Naive thymus-derived CD8-positive, alpha-beta T cell (primary cell): ENCODE measurements at places on chromosomes 1 and 21. TPM values are rescaled to one million over a fixed set of nuclear protein-coding genes. Genes with fewer than 3 reads are reported as not detected.

GRCh38 chr1:33143176-33143575 lies 38.7 kb downstream of the TRIM62 start:
- no peak overlapping the region for H3K27ac ChIP-seq
- no peaks in the 10 kb centered on the region for H3K27me3 ChIP-seq
- H3K4me1 ChIP-seq: peaks cover 11% of the 10 kb centered on the region
- DNase-seq: no peak

DNA sequence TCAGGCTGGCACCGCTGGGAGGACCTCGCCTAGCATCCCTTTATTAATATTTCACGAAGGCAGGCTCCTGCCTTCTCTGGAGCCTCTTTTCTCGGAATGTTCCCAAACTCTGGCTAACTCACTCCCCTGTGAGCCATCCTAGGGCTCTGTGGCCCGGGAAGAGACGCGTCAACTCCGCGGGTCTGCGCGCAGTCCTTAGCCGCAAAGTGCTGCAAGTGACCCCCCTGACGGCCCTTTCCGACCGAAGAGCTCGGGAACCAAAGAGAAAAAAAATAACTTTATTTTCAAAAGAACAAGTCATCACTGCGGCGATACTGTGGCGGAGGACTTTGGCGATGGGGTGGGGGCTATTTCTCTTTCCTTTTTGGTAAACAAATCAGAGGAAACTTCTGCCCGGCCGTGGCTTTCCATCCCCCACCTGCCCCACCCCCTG lies 14.6 kb downstream of the NR5A2 start:
- H3K4me1 ChIP-seq: peaks cover 42% of the 10 kb centered on the region
- H3K27me3 ChIP-seq: peaks cover 50% of the 10 kb centered on the region
- no peak for DNase-seq
- H3K4me3 ChIP-seq: peak overlapping the region; percentile 22
- no peak overlapping the region for H3K27ac ChIP-seq
- H3K36me3 ChIP-seq: no peaks in the 10 kb centered on the region

- no peak for DNase-seq
- H3K4me3 ChIP-seq: no peak overlapping the region
- peaks cover 72% of the 10 kb centered on the region for H3K4me1 ChIP-seq
- H3K36me3 ChIP-seq: no peaks in the 10 kb centered on the region
Observed at GRCh38 chr1:8460784-8461183, 142.9 kb downstream of the SLC45A1 start.

DNA sequence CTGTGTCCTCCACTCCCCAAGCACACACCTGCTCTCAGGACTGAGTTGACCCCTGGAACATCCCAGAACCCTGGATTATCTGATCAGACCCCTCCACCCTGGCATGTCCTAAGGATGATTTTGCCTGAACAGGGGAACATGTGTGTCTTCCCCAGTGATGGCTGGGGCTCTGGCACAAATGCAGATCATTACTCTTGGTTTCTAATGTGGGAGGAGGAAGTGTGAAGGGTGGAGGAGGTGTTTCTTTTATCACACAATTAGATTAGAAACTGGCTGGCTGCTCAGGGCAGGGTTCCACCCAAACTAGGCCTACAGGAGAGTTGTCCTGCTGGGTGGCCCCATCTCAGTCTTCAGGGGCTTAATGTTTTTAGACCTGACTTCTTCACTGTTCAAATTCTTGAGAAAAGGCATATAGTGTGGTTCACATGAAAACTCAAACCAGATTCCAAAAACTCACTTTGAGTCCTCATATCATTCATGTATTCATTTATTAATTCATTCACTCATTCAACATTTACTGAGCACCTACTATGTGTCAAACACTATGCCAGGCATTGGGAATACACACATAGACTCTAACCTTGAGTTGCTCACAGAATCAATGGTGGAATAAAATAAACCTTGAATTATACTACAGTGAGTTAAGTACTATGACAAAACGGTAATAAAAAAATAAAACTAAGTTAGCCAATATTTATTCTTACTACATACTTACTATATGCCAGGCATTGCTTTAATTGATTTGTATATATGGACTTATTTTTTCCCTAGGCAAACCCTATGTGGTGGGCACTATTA lies 221.8 kb upstream of the JUN start:
- H3K27ac ChIP-seq: peak overlapping the region; percentile 86
- no peaks in the 10 kb centered on the region for H3K36me3 ChIP-seq
- H3K4me1 ChIP-seq: peaks cover 60% of the 10 kb centered on the region
- no peak overlapping the region for H3K4me3 ChIP-seq
- DNase-seq: no peak

DNA sequence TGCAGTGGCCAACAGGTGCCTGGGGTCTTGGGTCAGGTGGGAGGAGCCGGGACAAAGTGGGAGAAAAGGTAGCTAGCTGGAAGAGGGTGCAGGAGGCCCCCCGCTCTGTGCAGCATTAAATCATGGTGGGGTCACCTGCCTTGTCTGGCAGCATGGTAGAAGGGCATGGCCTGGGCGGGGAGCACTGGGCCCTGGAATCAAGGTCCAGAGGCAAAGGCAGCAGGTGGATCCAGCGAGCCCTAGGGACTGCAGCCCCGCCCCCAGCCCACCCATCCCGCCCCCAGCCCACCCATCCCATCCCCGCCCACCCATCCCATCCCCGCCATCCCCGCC lies 16.7 kb upstream of the TTLL10 start:
- H3K27me3 ChIP-seq: no peaks in the 10 kb centered on the region
- no peaks in the 10 kb centered on the region for H3K4me1 ChIP-seq
- H3K4me3 ChIP-seq: peak overlapping the region; percentile 53
- no peak for DNase-seq
- no peaks in the 10 kb centered on the region for H3K36me3 ChIP-seq
- peak overlapping the region; percentile 76 for H3K27ac ChIP-seq

- H3K4me3 ChIP-seq: no peak overlapping the region
- DNase-seq: no peak
- H3K4me1 ChIP-seq: no peaks in the 10 kb centered on the region
- peaks cover 3% of the 10 kb centered on the region for H3K27me3 ChIP-seq
- H3K27ac ChIP-seq: no peak overlapping the region
- H3K36me3 ChIP-seq: no peaks in the 10 kb centered on the region
Observed at GRCh38 chr1:100661176-100661575, 58.4 kb upstream of the VCAM1 start.

DNA sequence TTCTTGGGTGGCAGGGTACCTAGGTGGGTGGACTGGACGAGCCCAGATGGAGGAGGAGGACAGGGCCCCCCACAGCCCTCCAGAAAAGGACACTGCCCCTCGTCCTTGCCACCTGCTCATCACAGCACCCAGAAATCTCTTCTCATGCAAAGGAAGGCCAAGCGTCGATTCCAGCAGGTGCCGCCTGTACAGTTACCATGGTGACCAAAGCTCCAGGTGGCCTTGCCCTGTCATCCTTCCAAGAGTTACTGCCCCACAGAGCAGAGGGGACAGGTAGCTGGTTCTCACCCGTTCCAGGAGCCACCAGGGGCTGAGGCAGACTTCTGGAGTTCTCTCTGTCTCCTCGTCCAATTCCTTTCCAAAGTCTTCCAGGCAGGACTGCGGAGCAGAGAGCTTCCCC lies 119.9 kb upstream of the VAMP3 start:
- no peaks in the 10 kb centered on the region for H3K36me3 ChIP-seq
- H3K27me3 ChIP-seq: no peaks in the 10 kb centered on the region
- no peak overlapping the region for H3K4me3 ChIP-seq
- H3K4me1 ChIP-seq: peaks cover 3% of the 10 kb centered on the region

GRCh38 chr1:93810316-93810715 lies 68.7 kb downstream of the DNTTIP2 start:
- H3K4me1 ChIP-seq: no peaks in the 10 kb centered on the region
- no peak overlapping the region for H3K27ac ChIP-seq
- DNase-seq: no peak
- peaks cover 16% of the 10 kb centered on the region for H3K36me3 ChIP-seq

- no peaks in the 10 kb centered on the region for H3K36me3 ChIP-seq
- DNase-seq: no peak
- no peaks in the 10 kb centered on the region for H3K27me3 ChIP-seq
- H3K4me1 ChIP-seq: peaks cover 40% of the 10 kb centered on the region
- H3K4me3 ChIP-seq: no peak overlapping the region
Observed at GRCh38 chr1:8493916-8494540, 176.1 kb downstream of the SLC45A1 start.

- no peaks in the 10 kb centered on the region for H3K36me3 ChIP-seq
- H3K4me3 ChIP-seq: no peak overlapping the region
- no peak overlapping the region for H3K27ac ChIP-seq
- H3K4me1 ChIP-seq: no peaks in the 10 kb centered on the region
Observed at GRCh38 chr1:85609976-85610375, 29.4 kb downstream of the CCN1 start.

DNA sequence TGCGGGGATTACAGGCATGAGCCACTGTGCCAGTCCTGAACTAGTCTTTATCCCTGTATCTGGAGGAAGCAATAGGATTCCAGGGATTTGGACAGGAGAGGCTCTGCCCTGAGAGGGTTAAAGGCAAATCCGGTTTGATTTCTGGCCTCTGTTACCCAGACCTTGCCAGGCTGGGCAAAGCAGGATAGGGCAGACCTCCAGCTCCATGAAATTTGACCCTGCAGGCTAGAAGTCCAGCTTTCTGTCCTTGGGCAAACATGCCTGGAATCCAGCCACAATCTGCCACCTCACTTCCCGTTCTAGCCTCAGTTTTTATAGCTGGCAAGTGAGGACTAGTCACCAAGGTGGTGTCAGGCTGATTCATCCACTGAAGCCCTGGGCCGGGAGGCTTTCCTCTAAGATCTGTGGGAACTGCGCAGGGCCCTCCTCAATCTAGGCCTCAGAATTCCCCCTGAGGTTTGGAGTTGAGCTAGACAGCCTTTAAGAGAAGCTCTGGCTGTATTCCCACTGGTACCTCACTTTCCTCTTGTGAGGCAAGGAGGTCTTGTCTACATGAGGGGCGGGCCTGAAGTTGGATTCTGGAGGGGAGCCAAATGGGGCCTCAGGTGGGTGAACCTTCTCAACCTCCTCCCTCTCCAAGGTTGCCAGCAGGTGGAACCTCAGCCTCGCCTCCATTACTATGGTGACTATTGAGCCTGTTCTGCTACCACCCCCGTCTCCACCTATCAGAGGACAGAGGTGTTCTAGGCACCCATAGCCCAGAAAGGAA lies 7.0 kb upstream of the P3R3URF start:
- no peak overlapping the region for H3K27ac ChIP-seq
- H3K27me3 ChIP-seq: no peaks in the 10 kb centered on the region
- H3K4me1 ChIP-seq: peaks cover 16% of the 10 kb centered on the region

- no peaks in the 10 kb centered on the region for H3K36me3 ChIP-seq
- no peaks in the 10 kb centered on the region for H3K27me3 ChIP-seq
- DNase-seq: no peak
Observed at GRCh38 chr1:118627435-118627834, 360.7 kb downstream of the TBX15 start.

- H3K36me3 ChIP-seq: no peaks in the 10 kb centered on the region
- H3K27ac ChIP-seq: no peak overlapping the region
- peaks cover 3% of the 10 kb centered on the region for H3K27me3 ChIP-seq
Observed at GRCh38 chr1:70892930-70893329, 154.7 kb downstream of the PTGER3 start.

DNA sequence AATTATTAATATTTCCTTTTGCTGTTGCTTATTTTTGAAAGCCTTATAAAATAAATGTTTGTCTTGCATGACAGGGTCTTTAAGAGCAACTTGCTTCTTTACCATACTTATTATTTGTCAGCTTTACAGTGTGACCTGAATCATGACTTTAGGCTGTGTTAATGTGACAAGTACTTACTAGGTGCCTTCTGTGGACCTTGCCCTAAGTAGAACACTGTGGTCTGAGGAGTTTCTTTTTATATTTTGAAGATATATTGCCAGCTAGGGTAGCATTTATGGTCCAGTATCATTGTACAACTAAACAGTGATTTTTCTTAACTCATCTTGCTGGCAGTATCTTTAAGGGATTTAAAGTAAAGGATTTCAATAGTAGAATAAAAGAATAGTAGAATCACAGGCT lies 45.4 kb upstream of the LAMC2 start:
- H3K27ac ChIP-seq: no peak overlapping the region
- no peaks in the 10 kb centered on the region for H3K27me3 ChIP-seq
- DNase-seq: no peak
- no peaks in the 10 kb centered on the region for H3K4me1 ChIP-seq

DNA sequence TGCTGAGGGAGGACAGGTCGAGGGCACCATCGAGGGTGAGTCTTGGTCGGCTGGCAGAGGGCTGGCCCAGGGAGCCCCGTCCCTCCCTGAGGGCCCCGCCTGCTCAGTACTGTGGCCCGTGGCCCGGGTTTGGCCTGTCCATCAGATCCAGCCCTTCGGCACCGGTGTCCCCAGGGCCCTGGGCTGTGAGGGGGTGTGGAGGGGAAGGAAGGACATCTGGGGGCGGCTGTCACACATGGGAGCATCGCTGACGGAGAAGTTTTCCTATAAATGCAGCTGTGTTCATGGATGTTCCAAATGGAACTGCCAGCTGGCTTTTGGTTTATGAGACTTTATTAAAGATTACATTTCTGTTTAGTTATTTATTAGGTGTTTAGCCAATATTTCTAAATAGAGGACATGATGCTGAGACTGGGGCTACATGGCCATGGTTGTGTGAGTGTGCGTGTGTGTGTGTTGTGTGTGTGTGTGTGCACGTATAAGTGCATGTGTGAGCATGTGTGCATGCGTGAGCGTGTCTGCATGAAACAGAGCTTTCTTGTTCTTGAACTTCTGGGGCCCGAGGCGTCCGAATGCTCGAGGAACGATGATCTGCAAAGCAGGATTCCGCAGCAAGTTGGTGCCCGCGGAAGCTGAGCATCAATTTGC lies 54.3 kb downstream of the SLX9 start:
- no peak overlapping the region for H3K27ac ChIP-seq
- H3K4me3 ChIP-seq: no peak overlapping the region
- no peaks in the 10 kb centered on the region for H3K27me3 ChIP-seq
- no peak for DNase-seq

DNA sequence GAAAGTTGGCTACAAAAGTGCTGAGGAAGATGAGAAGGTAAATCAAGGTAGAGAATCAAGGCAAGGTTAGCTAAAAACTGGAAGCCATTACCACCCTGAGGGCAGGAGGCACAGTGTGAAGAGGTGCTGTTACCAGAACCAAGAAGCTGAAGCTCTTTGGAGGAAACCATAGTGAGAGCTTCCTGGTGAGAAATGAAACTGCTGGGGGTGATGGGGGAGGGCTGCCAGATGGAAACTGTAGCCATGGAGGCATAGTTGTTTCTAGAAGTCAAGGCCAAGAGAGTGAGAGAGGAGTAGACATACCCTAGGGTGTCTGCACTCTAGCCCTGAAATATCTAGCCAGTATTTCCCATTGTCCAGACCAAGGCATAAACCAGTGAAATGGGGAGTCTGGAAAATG lies 28.7 kb downstream of the IFI44 start:
- H3K36me3 ChIP-seq: no peaks in the 10 kb centered on the region
- no peak overlapping the region for H3K27ac ChIP-seq
- peaks cover 4% of the 10 kb centered on the region for H3K27me3 ChIP-seq
- no peaks in the 10 kb centered on the region for H3K4me1 ChIP-seq
- H3K4me3 ChIP-seq: peak overlapping the region; percentile 1

The GLIS1 gene
- total RNA-seq: not detected

The CFAP107 gene
- total RNA-seq: not detected

The CLCA1 gene
- not detected for total RNA-seq

The SYT6 gene
- not detected for total RNA-seq

The SEC16B gene
- total RNA-seq: not detected

The DISC1 gene
- total RNA-seq: 9.0 TPM

The CLDN19 gene
- not detected for total RNA-seq

The TMOD4 gene
- total RNA-seq: 4.6 TPM

The WNT3A gene
- total RNA-seq: not detected

The SH3BGR gene
- total RNA-seq: 2.8 TPM

The CD5L gene
- not detected for total RNA-seq

The HTR6 gene
- total RNA-seq: not detected

The RGS18 gene
- total RNA-seq: 0.41 TPM

The GJA9 gene
- not detected for total RNA-seq

The SERPINC1 gene
- 0.44 TPM for total RNA-seq

The OR2L2 gene
- 0.42 TPM for total RNA-seq

The ITGB2 gene
- 177 TPM for total RNA-seq

The BROX gene
- total RNA-seq: 51.3 TPM
